Neural progenitor cell (in vitro differentiated cells): ENCODE measurements at places on chromosomes 5 and 9. TPM values are rescaled to one million over a fixed set of nuclear protein-coding genes. Genes with fewer than 3 reads are reported as not detected.

The CER1 gene
- 0.11 TPM in 1 of 2 replicates, not detected in the other for total RNA-seq

The IL31RA gene
- not detected in 2 replicates for total RNA-seq

The PCDHGA8 gene
- total RNA-seq = 2.3 and 3.3 TPM in 2 replicates

The BTNL3 gene
- 0.34 TPM in 1 of 2 replicates, not detected in the other for total RNA-seq

The SLC46A2 gene
- total RNA-seq = not detected in 2 replicates

The PDCD1LG2 gene
- not detected in 2 replicates for total RNA-seq

The IL3 gene
- not detected in 2 replicates for total RNA-seq

The STOM gene
- total RNA-seq = 61.5 and 99.4 TPM in 2 replicates

The PCDHB15 gene
- total RNA-seq = 7.8 and 9.4 TPM in 2 replicates

The ANKRD34B gene
- total RNA-seq = 0.77 and 2.5 TPM in 2 replicates

The TRAF1 gene
- 3.2 and 4.5 TPM in 2 replicates for total RNA-seq

The CLIC3 gene
- total RNA-seq = not detected in 2 replicates

The CDX1 gene
- total RNA-seq = not detected in 2 replicates

The SH3GL2 gene
- total RNA-seq = 1.2 and 1.6 TPM in 2 replicates

The PCDHGA1 gene
- 1.0 and 1.5 TPM in 2 replicates for total RNA-seq
